NK-92 treated with Interleukin-12 subunit alpha and Interleukin-12 subunit beta, amount 100 ng/mL, for 24 hours (cell line): ENCODE measurements at places on chromosomes 6 and 20.

GRCh38 chr6:109059153-109059552, 35.5 kb downstream of the SESN1 start:
- no peak for DNase-seq

GRCh38 chr6:75217193-75217592, 11.3 kb upstream of the COL12A1 start:
- DNase-seq, result no peak

DNA sequence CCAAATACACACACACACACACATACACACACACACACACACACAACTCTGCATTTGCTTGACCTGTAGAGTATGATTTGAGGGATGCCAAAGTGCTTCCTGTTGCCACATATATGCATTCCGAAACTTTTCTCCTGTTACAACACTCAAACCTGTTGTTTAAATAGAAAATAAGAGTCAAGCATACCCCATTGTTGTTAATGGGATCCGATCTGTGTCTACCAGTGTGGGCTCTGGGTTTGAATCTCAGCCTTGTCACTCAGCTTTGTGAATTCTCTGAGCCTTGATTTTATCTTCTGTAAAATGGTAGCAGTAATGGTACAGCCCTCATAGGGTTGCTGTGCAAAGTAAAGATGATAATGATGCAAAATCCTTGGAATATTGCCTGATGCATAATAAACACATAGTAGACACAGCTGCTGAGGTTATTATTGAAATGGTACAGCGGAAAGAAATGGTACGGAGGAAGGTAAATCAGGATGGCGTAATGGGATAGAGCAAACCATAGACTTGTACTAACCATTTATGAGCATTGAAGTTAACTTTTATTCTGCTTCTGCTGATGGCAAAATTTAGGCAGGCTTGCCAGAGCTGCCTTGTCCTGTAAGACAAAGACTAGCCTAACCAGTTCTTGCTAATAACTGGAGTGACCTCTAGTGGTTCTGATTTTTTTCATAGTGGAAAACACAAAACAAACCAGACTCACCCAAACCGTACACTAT, 113.5 kb upstream of the PHACTR1 start:
- no peak for DNase-seq

- no peak for DNase-seq
Observed at GRCh38 chr6:125850361-125850760, 59.6 kb downstream of the NCOA7 start.

- no peak for DNase-seq
Observed at GRCh38 chr20:46663531-46663930, 12.3 kb upstream of the SLC13A3 start.

- DNase-seq, result no peak
Observed at GRCh38 chr6:30747902-30748769, 3.8 kb upstream of the IER3 start.

DNA sequence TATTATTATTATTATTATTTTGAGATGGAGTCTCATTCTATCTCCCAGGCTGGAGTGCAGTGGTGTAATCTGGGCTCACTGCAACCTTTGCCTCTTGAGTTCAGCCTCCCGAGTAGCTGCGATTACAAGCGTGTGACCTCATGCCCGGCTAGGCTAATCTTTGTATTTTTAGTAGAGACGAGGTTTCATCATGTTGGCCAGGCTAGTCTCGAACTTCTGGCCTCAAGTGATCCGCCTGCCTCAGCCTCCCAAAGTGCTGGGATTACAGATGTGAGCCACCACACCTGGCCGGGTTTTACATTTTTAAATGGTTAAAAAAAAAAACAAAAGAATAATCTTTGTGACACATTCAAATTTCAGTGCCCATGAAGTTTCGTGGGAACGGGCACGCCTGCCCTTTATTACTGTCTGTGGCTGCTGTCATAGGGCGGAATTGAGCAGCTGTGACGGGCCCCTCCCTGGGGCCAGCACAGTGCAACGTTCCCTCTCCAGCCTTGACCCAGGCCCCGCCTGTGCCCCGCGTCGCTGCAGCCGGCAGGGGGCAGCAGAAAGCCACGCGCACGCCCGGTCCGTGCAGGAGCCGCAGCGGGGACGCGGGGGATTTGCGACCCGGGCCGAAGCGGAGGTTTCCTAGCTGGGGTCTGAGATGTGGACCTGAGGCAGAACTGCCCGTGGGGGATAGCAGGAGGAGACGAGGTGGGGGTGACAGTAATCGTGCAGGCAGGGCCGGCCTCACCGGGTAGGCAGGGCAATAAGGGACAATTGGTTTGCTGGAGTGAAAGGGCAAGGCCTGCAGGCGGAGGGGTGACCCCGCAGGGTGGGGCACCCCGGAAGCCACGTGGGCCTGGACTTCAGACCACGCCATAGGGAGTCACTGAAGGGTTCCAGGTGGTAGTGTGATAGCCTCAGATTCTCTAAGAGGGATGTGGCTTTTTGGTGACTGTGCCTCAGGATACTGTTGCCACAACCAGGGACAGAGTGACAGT, 54.3 kb downstream of the SYTL3 start:
- no peak for DNase-seq

- peak; percentile 94 for DNase-seq
Observed at GRCh38 chr20:62603021-62603906, 39.0 kb upstream of the SLCO4A1 start.

- peak; percentile 79 for DNase-seq
Observed at GRCh38 chr6:27893836-27894807, 18.1 kb downstream of the OR2B2 start.

- DNase-seq, result no peak
Observed at GRCh38 chr6:46528961-46529750, 37.9 kb upstream of the RCAN2 start.

- no peak for DNase-seq
Observed at GRCh38 chr6:1554141-1554475, 55.6 kb upstream of the FOXC1 start.

DNA sequence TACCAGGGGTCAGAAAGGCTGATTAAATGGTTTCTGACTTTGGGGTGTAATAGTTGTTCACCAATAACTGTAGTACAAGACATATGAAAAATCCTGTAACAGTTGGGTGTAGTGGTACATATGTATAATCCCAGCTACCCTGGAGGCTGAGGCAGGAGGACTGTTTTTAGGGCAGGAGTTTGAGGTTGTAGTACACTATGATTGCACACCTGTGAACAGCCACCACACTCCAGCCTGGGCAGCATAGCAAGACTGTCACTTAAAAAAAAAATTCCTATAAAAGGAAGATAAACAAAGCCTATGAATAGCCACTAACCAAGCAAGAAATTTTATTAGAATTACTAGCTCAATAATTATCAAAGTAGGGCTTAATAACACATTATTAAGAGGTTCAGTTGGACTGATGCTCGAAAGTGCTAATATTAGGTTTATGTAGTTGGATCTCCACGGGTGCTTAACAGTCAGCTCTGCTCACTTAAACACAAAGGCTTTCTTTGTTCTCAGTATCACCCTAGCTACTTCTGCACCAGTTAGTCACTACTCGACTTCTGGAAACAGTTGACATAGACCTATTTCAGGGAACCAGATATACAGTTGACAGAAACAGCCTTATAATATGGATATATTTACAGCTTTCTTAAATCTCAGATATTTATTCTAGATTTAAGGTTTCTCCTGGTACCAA, 113.0 kb downstream of the MTFR2 start:
- no peak for DNase-seq

DNA sequence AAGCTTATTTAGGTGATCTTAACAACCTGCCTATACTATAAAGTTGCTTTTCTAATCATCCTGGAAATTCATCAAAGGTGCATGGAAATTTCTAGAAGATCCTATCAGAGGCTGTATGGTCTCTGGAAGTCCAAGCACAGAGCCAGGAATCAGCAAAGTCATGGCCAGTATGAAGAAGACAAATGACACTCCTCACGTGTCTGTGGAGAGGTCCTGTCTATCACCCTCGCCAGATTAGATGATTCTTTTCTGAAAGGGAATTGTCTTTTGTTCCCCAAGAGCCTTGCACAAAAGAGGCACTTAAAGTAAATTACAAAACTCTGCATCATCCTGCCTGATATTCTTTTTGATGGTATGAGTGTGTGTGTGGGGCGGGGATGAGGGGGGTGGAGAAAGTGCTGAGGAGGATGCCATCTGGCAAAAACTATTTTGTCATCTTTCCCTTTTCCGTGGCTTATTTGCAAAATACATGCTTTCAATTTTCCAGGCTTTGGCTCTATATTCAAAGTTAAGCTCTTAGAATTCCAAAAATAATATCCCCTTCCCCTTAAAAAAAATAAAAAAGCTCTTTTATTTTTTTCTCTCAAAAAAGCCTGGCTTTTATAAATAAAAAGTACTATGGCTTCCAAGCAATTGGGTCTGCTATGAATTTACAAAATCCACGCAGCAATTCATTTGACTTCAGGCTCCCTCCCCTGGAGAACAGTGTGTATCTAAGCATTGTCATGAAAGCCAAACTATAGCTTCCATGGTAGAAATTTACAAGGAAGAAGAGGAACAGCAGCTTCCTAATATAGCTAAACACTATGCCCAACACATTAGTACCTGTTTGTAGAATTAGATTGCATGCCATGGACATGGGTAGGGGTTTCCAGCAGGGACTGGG, 185.2 kb upstream of the ARG1 start:
- no peak for DNase-seq

DNA sequence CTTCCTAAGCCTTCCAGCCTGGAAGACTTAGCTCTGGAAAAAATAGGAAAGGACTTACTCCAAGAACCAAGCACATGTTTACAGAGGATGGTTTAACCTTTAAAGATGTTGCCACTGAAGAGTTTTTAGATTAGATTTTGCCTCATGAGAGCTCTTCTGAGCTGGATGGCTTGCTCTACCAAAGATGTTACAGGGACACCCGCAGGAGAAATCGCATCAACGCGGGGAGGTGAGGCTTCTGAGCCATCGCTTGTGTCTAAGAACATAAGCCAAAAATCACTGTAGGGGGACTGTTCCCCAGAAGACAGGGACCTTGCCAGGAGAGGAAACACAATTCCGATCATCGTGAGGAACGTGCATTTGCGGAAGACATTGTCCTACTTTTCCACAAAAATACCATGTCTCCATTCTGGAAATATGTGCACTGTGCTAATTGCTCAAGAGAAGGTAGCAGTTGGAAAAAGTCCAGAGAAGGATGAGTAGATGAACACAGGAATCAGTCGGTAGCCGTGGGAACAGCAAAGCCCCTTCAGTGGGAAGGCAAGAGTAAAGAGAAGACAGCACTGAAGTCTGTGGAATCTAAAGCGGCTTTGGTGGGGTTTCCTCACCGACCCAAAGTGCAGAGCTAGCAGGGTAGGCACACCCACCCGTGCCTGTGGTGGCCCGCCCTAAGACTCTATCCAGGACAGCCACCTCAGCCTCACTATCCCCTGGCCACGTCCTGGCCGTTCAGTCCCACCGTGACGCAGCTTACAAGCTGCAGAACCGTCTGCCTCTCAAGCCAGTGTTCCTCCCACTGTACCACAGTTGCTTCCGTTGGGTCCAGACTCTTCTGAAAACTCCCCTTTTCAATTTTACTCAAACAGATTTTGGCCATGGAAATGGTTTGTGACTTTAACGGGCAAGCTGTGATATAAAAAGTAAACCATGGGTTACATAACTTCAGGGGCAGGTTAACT, 334.8 kb downstream of the NRN1 start:
- no peak for DNase-seq

GRCh38 chr6:17225767-17226630, 55.2 kb upstream of the RBM24 start:
- no peak for DNase-seq

- DNase-seq, result no peak
Observed at GRCh38 chr6:5405976-5406375, 144.7 kb downstream of the FARS2 start.

DNA sequence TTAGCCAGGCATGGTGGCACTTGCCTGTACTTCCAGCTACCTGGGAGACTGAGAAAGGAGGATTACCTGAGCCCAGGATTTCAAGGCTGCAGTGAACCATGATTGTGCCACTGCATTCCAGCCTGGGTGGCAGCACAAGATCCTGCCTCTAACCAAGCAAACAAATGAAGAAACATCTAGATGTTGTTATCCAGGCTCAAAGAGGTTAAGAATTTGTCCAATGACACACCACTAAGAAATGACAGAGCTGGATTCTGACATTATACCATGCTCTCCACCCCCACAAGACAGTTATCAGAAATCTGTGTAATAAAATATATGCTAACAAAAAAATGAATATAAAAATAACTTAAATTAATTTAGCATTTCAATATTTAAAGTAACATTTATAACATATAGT, 925.5 kb upstream of the SLC35B3 start:
- no peak for DNase-seq

DNA sequence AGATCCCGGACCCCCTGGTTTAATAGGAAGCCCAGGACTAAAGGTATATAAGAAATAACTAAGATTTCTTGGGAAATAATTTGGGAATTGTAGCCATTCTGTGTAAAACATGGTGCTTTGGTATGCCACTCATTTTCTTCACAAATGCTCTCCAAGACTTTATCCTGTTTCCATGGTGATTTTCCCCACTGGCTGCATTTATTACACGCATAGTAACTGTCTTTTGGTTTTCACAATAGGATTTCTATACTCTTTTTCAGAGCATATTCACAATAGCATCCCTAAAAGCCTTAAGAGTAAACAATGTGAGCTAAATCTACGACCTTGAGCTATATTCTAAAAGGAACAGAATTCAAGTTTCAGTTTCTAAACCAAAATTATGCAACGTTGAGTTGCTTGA, 160.8 kb downstream of the COL9A1 start:
- no peak for DNase-seq

- DNase-seq, result no peak
Observed at GRCh38 chr20:51305316-51306052, 237.0 kb downstream of the NFATC2 start.

- no peak for DNase-seq
Observed at GRCh38 chr6:87066449-87067333, 28.2 kb downstream of the CGA start.

- DNase-seq, result no peak
Observed at GRCh38 chr6:63615590-63615989, 20.0 kb upstream of the PHF3 start.

- DNase-seq, result no peak
Observed at GRCh38 chr6:90038961-90039653, 144.8 kb downstream of the GJA10 start.

DNA sequence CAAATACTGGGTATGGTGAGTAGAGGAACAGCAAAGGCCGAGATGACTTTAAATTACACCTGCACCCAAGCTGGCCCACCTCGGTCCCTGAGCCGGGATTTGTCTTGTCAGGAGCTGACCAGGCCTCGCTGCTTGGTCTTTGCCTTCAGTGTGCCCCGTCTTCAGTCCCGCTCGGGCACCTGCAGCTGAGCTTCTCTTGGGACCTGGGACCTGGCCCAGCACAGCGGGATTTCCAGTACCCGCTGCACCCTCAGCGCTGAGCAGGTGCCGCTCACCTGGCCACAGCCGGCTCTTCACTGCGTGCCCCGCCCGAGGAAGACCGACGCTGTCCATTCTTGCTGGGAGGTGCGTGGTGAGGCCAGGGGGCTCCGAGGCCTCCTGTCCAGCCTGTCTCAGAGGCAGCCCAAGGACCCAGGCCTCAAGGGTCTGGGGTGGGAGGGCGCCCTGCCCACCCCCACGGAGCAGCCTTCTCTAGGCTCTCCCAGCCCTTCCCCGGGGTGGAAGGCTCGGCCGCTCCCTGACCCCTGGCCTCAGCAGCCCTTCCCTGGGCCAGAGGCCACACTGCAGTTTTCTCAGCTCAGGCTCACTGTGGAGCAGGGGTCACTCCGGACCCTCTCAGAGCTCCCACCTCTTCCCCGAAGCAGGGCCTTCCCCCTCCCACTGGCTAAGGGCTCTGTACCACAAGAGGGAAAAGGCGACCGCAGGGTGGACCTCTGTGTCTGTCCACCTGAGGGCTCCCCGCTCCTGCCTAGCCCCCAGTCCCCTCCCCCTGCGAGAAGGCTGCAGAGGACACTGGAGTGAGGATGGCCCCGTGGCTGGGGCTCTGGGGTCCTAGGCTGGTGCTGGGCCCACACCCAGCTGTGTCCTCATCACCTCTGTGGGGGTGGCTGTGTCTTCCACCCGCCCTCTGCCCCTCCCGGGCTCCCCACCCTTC, 119.3 kb downstream of the RNASET2 start:
- DNase-seq, result no peak
